ENCODE measurements at places on chromosomes 11 and 22.

DNA sequence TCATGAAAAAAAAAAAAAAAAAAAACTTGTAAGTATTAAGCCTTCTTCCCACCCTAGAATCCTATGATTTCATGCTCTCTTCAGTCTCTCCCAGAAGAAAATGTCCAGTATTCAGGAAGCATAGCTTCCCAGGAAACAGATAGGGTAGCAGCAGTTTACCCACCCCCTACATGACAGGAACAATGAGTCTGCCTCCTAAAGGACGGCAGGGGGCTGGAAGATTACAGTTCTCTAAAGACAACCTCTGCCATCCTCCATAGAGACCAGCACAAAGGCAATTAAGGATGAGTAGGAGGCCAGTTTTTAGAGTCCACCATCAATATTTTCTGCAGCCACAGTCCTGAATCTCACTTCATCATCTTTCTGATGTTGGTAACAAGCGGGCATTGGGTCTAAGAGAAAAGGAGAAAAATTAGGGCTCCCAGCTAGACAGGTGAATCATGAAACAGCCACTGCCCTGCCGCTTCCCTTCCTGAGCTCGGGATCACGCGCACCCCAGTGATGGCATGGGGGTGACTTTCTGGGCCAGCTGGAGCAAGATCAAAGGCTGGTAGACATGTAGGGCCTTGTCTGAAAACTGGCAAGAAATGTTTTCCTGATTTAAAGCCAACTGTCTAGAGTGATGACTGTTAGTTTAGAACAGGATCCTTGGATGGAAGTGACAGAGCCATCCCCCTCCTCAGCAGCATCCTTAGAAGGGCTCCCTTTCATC, 322.8 kb downstream of the LARGE1 start:
- DNase-seq = no peak

- DNase-seq = no peak
Observed at GRCh38 chr11:1480191-1480554, 6.4 kb downstream of the MOB2 start.

- DNase-seq = peak; percentile 32
Observed at GRCh38 chr11:111982019-111982464, 43.2 kb upstream of the DLAT start.

GRCh38 chr22:40215266-40215665, 37.5 kb downstream of the TNRC6B start:
- peak; percentile 27 for DNase-seq

GRCh38 chr11:128735935-128736605, 42.2 kb downstream of the FLI1 start:
- no peak for DNase-seq

- no peak for DNase-seq
Observed at GRCh38 chr11:107215010-107215409, 196.7 kb upstream of the GUCY1A2 start.

GRCh38 chr11:72432347-72433287, 1.7 kb downstream of the CLPB start:
- no peak for DNase-seq

GRCh38 chr11:57370941-57371340, 10.0 kb downstream of the PRG3 start:
- no peak for DNase-seq

DNA sequence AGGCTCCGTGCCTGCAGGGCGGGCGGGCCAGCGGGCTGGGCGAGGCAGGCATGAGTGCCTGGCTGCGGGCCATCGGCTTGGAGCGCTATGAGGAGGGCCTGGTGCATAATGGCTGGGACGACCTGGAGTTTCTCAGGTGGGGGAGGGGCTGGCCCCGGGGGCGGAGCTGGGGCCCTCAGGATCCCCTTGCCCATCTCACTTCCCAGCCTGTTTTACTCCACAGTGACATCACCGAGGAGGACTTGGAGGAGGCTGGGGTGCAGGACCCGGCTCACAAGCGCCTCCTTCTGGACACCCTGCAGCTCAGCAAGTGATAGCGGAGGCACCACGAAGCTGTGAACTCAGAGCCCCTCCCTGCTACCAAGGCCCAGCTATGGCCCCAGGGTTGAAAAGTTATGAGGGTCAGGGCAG, 5.9 kb downstream of the PHOX2A start:
- peak; percentile 67 for DNase-seq

DNA sequence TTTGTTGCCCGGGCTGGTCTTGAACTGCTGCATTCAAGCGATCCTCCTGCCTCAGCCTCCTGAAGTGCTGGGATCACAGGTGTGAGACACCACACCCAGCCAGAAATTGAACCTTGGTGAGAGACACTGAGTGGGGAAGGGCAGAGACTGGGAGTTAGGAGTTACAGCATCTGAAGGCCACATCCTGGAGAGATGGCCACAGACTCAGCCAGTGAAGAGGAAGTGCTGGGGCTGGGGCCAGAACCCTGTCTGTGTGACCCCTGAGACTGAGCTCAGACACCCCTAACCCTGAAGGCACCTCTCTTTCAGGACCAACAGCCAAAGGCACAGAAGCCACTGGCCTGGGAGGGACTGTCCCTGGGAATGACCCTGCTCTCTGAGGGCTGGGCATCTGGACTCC, 33.8 kb downstream of the TXN2 start:
- no peak for DNase-seq

DNA sequence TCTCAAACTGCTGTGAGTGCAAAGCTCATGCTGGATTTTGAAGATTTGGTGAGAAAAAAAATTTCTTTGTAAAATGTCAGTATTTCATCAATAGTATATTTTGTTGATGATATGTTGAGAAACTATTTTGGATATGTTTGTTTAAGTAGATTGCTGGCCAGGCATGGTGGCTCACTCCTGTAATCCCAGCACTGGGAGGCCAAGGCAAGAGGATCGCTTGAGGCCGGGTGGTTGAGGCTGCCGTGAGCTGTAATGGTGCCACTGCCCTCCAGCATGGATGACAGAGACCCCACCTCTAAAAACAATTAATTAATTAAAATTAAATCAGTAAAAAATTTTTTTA, 6.9 kb upstream of the IFITM3 start:
- no peak for DNase-seq

GRCh38 chr22:41943661-41944209, 3.2 kb downstream of the CENPM start:
- DNase-seq = no peak

- DNase-seq = no peak
Observed at GRCh38 chr11:20561915-20562314, 37.5 kb upstream of the SLC6A5 start.

DNA sequence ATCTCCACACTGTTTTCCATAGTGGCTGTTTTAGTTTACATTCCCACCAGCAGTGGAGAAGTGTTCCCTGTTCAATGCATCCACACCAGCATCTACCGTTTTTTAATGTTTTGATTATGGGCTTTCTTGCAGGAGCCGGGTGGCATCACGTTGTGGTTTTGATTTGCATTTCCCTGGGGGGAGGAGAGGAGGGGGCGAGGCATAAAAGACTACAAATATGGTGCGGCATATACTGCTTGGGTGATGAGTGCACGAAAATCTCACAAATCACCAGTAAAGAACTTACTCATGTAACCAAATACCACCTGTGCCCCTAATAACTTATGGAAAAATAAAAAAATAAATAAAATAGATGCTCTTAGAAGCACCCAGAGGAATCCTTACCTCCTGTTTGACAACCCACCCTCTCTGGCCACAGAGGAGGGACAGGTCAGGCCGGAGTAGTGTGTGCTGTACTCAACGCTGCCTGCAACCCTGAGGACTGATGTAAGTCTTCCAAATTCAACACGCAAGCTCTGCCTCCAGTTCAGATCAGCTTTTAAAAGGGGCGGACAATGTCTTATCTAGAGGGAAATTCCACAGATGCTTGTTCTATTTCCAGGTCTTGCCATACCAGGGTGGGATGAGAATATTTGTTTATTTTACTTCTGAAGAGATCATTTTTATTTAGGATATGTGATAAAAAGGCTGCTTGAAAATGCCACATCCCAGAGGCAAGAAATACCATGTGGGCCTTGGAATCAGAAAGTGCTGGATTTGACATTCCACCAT, 329.6 kb upstream of the B3GAT1 start:
- DNase-seq = no peak

- DNase-seq = peak; percentile 22
Observed at GRCh38 chr22:34973016-34973415, 92.9 kb upstream of the ISX start.

- DNase-seq = peak; percentile 57
Observed at GRCh38 chr11:28760676-28761390, 652.6 kb downstream of the METTL15 start.

- DNase-seq = no peak
Observed at GRCh38 chr11:18594999-18595749, 4.4 kb upstream of the MISFA start.

DNA sequence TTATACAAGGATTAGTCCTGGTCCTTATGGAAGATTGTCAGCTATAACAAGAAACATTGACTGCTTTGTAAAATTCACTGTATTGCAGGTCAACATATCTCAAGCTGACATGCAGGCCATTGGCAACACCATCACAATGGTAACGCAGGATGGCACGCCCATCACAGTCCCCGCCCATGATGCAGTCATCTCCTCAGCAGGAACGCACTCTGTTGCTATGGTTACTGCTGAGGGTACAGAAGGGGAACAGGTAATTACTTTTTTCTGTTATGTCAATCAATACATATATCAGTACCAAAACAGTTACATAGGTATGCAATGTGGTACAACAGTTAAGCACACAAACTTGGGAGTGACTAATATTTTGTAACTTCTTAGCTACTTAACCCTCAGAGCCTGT, 55.3 kb downstream of the ZNF143 start:
- DNase-seq = no peak

DNA sequence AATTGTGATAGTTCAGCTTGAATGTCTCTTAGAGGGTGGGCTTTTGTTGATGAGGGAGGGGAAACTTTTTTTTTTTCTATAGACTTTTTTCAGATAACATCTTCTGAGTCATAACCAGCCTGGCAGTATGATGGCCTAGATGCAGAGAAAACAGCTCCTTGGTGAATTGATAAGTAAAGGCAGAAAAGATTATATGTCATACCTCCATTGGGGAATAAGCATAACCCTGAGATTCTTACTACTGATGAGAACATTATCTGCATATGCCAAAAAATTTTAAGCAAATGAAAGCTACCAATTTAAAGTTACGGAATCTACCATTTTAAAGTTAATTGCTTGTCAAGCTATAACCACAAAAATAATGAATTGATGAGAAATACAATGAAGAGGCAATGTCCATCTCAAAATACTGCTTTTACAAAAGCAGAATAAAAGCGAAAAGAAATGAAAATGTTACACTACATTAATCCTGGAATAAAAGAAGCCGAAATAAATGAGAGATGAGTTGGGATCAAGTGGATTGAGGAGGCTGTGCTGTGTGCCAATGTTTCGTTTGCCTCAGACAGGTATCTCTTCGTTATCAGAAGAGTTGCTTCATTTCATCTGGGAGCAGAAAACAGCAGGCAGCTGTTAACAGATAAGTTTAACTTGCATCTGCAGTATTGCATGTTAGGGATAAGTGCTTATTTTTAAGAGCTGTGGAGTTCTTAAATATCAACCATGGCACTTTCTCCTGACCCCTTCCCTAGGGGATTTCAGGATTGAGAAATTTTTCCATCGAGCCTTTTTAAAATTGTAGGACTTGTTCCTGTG, 3.9 kb downstream of the MALAT1 start:
- DNase-seq = peak; percentile 58

DNA sequence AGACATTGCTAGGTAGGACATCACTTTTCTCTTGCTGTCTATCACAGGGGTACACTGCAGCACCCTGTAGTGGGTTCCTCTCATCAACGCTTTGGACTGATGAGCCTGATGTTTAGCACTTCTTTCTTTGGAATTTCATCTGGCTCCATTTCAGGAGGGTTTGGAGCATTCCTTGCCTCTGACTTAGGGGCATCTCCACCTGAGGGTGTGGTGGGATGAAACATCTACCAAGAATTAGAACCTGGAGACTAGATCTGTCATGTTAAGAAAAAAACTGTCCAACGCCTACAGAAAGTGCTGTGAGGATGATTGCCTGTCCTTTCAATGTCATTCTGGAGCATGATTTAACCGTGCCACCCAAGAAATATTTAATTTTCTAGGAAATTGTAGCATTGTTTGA, 648.4 kb downstream of the ETS1 start:
- no peak for DNase-seq

- peak; percentile 15 for DNase-seq
Observed at GRCh38 chr11:2312232-2313042, 10.6 kb downstream of the TSPAN32 start.

DNA sequence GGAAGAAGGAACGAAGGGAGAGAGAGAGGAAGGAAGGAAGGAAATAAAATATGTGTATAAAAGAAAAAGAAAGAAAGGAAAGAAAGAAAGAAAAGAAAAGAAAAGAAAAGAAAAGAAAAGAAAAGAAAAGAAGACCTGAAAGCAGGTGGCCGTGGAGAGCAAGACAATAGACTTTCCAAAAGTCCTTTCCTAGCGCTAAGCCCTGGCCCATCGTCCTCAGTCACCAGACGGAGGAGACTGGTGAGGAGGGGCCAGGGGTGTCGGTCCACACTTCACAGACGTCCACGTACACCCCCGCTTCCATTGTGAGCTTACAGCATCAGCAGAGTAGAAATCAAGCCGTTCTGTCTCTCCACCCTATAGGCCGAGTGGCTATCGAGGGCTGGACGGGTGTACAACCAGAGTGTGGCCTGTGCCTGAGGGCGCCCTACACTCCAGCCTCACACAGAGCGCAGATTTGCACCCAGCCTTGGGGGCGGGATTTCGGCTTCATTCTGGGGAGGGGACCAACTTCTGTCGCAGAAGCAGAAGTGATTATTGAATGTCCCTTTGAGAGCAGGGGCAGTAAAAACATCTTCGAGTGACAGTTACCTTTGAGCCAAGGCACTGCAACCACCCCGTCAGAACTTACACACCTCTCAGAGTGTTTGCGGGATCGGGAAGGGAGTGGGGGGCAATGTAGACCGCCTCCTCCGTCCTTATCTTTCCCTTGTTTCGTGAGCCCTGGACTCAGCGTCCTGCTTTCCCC, 2.0 kb upstream of the BSX start:
- DNase-seq = no peak

DNA sequence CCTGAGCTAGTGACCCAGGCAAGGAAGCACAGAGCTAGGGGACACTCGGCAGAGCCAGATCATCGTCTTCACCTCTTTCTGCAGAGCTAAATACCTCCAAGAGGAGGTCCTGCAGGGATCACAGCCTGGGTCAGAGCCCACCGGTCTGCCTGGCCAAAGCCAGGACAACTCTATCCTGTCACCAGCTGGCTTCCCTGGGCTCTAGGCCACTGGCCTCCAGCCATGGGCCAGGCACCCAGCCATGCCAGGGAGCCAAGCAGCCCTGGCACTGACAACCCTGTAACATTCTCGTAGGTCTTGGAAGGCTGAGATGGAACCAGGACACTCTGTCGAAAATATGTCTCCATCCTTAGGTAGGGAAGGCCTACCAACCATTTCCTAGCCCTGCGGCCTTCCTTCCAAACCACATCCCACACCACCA, 270.1 kb downstream of the BUD13 start:
- DNase-seq = no peak

DNA sequence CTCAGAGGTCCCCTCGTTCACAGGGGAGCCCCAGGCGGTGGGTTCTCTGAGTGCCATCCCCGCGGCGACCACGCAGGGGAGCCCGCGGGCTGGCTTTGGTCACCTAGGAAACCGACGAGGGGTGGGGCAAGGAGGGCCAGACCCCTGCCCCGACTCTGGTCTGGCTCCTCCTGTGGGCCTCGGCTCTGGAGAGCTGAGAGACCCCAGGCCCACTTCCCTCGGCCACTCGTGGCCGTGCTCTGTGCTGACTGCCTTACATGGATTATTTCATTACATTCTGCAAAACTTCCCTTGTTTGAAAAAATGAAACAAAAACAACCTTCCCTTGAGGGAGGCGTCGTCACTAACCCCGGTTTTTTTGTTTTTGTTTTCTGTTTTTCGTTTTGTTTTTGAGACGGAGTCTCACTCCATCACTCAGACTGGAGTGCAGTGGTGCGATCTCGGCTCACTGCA, 15.1 kb upstream of the CYTH4 start:
- DNase-seq = no peak
